AG10803 (cell line): ENCODE measurements at places on chromosomes 16 and 17.
A peak's percentile ranks its signal among the peaks of the same experiment; 100 is the strongest.

GRCh38 chr16:17316005-17316404 lies 154.8 kb downstream of the XYLT1 start:
- DNase-seq: no peak

DNA sequence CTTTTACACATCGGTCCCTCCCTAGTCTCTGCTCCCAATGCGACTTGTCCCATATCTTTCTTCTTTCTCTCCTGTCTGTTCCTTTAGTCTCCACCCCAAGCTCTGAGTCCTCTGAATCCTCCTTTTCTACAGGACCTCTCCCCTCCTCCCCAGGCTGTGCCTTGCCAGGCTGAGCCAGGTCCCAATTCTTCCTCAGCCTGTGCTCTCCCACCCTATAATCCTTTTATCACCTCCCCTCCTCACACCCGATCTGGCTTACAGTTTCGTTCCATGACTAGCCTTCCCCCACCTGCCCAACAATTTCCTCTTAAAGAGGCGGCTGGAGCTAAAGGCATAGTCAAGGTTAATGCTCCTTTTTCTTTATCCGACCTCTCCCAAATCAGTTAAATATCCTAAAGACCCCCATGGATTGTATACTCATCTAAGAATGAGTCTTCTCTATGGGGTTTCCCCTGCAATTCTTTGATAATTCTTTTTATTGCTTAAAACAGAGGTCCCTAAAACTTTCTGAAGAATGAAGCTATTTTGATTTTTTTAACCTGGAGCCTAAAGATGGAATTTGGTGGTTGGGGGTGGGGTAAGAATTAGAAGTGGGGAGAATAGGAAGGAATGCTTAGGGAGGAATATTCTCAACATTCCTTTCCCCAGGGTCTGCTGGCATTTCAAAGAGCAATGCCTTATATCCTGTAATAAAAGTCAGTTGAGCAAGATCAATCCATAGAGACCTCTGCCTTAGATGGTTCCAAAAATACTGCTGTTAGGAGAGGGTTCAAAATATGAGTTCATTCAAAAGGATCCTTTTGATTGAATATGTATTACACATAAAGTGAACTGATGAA lies 102.8 kb downstream of the MYO1D start:
- peak; percentile 21 for DNase-seq

- no peak for DNase-seq
Measured at GRCh38 chr17:82615084-82616020, 32.9 kb downstream of the WDR45B start.

GRCh38 chr16:85746460-85747215 lies 4.3 kb downstream of the C16orf74 start:
- peak; percentile 58 for DNase-seq

DNA sequence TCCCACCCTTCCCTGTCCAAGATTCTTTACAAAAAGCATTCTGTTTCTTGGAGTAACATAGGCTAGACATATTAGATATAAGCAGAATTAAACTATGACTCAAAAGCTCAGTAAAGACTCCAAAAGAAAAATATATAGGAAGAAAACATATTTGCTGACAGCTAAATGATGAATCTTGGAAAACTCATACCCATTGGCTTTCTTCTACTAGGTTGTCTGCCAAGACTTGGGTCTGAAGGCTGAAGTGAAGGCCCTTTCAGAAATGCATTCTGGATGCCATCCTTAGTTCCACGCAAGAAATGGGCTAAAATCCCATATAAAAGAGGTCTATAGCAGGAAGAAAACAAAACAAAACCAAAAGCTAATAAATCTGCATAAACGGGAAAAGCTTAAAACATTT lies 15.1 kb downstream of the CEP20 start:
- DNase-seq: no peak

GRCh38 chr16:77711775-77712174 lies 10.5 kb upstream of the NUDT7 start:
- DNase-seq: peak; percentile 20

- DNase-seq: peak; percentile 88
Measured at GRCh38 chr17:16027708-16028584, 28.3 kb downstream of the TTC19 start.

- DNase-seq: no peak
Measured at GRCh38 chr16:89458967-89459366, 31.4 kb downstream of the ANKRD11 start.

- DNase-seq: peak; percentile 94
Measured at GRCh38 chr16:66926961-66927436, 1.7 kb upstream of the RRAD start.

GRCh38 chr16:87496447-87496801 lies 3.6 kb upstream of the ZCCHC14 start:
- no peak for DNase-seq

- peak; percentile 44 for DNase-seq
Measured at GRCh38 chr17:31835984-31836383, 23.1 kb downstream of the COPRS start.
